ENCODE measurements at places on chromosomes 4 and X.

DNA sequence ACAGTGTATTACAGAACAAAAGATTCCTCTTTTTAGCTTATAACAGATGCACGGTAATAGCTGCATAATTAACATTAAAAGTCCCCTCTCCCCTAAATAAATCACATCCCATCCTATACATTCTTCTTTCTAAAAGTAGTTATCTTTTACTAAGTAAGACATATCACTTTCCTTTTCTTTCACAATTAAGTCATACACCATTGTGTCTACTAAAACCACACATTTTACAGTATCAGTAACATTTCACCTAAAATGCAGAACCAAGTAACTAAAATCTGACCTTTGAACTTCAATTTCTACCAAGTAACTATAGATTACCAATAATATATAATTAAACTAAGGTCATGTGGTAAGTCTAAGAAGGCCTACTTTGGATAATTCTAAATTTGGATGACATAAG lies 14.2 kb downstream of the DHX15 start:
- DNase-seq = no peak

DNA sequence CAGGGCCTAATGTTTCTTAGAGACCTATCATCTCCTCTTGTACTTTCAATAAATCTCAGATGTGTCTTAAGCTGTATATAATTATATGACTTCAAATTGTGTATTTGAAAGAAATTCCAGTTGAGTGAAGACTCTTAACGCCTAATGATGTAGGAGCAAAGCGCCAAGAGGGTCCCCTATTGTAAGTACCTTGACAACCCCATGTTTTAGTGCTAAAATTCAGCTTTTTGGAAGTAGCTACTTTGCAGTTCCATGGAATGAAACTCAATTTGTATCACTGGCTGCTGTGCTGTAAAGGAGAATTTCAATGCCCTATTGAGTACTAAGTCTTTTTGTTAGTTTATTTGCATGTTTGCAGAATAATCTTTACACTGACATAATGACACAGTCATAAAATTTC lies 1826.6 kb upstream of the AGA start:
- no peak for DNase-seq

- no peak for DNase-seq
Observed at GRCh38 chr4:154593868-154594267, 3.3 kb upstream of the FGA start.

- DNase-seq = no peak
Observed at GRCh38 chrX:119954374-119954773, 10.8 kb upstream of the NKAP start.

DNA sequence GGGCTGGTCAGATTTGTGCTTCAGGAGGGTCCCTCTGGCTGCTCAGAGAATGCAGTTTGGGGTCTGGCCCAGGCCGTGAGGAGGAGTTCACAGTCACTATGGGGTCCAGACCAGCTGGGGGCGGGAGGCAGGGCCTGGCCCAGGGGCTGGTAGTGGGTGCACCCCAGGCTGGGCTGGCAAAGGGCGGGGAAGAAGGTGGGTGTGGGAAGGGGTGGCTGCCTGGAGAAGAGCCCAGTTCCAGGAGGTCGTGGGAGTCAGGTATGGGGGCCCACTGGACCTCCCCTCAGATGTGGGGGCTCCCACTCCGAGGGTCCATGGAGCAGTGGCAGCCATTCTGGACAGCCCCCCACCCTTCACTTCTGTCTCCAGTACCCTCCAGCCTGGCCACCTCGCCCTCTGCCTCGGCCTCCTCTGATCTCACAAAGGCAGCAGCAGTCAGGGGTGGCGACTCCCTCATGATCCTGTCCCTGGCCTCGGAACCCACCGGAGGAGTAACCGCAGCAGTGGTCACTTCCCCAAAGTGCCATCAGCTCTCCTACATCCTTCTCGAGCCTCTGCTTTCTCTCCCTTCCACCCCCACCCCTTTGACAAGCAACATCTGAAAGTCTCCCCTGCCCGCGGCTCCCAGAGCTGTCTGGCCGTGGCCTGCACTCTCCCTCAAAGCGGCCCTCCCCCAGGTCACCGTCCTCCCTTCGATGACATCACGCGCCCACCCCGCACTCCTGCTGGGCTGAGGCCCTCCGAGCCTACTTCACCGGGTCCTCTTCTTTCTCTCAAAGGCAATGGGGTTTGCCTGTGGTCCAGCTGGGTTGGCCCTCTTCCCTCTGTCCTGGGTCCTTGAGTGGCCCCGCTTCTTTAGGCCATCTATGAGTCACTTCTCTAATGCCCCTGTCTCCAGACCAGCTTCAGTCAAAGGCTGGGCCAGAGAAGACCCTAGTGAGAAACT lies 1.7 kb upstream of the SLC6A8 start:
- no peak for DNase-seq

DNA sequence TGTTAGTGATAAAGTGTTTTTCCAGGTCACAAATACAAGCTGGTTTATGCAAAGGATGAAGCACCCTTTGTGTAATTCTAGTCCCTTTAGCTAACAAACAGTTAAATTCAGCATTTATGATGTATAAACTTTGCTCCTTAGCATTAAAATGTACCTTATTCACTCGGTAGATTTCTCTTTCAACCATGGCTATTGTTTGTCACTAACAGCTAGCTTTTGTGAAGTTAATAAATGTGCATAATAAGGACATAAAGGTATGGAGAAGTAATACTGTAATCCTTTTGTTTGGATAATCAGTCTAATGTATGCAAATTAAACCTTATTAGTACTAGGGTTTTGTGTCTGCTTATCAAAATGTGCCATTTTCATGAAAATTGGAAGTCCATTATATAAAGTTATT lies 34.2 kb upstream of the ARX start:
- DNase-seq = no peak

DNA sequence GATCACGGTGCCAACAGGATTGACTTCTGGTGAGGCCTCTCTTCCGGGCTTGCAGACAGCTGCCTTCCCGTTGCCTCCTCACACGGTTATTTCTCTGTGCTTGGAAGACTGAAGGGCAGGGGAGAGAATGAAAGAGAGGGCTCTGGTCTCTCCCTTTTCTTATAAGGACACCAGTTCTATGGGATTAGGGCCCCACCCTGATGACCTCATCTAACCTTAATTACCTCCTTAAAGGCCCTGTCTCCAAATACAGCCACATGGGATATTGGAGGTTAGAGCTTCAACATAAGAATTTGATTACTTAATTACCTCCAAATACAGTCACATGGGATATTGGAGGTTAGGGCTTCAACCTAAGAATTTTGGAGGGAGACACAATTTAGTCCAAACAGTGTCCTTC lies 46.5 kb downstream of the EVC start:
- no peak for DNase-seq

GRCh38 chr4:20443015-20443805 lies 191.5 kb downstream of the SLIT2 start:
- no peak for DNase-seq

- no peak for DNase-seq
Observed at GRCh38 chrX:79412166-79412565, 45.0 kb upstream of the ITM2A start.

GRCh38 chr4:103046416-103047290 lies 27.1 kb upstream of the SLC9B1 start:
- no peak for DNase-seq

- DNase-seq = no peak
Observed at GRCh38 chrX:7263330-7263729, 115.4 kb upstream of the PUDP start.
